ENCODE measurements at places on chromosomes 2 and 18. TPM values are rescaled to one million over a fixed set of nuclear protein-coding genes. Genes with fewer than 3 reads are reported as not detected.

GRCh38 chr2:230505162-230505561 lies 89.2 kb downstream of the SP100 start:
- no peak for DNase-seq

DNA sequence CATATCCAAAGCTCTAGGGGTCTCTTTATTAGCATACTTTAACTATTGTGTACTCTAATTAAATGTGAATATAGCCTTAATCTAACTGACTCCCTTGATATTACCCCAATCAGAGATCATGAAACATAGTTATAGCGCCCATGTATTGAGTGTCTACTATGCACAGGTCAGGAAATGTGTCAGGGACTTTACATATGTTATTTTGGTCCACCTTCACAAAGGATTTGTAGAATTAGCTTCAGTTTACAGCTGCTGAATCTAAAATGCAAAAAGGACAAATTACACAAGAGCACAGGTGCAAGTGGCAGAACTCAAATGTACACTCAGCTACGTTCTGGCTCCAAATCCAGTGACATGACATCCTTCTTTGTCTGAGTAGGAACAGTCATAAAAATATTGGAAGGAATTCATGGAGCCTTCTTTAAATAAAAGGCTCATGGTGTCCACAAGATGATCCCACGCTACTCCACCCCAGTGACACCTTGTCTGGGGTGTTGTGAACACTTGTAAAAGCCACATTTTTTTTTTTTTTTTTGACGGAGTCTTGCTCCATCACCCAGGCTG lies 38.7 kb upstream of the ATL2 start:
- no peak for DNase-seq

DNA sequence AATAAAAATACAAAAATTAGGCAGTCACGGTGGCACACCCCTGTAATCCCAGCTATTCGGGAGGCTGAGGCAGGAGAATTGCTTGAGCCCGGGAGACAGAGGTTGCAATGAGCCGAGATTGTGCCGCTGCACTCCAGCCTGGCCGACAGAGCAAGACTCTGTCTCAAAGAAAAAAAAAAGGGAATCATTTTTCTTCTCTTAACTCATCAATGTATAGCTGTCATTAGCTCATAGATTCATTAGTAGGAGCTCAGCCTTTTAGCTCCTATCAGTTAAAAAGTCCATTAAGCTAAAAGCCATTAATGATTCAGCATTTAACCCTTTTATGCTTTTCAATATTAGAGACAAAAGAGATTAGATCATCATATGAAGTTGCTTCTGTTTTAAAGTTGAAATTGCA lies 5.8 kb upstream of the NBAS start:
- no peak for DNase-seq

DNA sequence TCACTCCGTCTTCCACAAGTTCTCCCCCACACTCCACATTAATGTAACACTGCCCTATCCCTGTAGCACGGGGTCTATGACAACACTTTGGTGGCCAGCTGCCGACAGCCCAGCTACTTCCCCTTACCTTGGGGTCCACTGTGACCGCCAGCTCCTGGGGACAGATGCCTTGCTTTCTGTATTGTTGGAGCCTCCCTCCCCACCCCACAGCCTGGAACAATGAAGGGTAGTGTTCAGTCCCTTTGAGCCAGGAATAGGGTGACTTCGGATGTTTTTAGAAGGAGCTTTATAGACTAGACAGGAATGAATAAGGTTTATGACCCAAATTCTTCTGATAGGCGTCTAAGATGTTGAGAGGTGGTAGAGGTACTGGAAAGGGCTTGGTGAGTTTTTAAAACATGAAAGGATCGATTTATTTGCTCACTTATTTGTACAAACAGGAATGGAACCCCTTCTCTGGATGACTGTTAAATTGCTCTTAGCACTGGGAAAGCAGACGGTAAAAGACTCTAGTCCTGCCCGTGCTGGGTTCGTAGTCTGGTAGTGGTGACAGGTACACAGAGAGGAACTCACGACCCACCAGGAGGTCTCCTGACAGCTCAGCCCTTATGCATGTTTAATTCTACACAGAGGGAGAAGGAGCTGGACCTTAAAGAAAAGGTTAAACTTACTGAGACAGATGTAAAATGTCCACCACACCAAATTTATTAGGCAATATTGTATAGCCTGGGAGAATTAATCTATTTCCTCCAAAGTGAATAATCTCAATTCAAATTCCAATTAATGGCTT lies 90.9 kb downstream of the MYCN start:
- DNase-seq: no peak

DNA sequence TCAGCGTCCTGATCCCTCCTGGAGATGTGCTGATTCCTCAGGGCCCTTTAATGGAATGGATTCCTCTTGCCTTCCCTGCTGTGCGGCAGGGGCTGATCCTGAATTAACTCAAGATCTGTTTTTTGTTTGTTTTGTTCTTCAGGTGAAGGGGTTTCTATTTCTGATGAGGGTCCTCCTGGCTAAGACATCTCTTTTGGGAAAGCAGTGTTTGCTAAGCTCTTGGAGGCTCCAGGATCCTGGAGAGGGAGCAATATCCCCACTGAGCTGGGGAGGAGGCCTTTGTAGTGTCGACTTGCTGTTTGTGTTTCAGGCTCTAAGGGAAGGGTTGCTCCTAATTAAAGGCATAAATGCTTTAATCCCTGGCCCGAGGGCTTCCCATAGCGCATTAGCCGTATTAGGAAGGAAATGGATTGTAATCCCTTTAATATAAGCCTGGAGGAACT lies 65.3 kb upstream of the FOXI3 start:
- no peak for DNase-seq

DNA sequence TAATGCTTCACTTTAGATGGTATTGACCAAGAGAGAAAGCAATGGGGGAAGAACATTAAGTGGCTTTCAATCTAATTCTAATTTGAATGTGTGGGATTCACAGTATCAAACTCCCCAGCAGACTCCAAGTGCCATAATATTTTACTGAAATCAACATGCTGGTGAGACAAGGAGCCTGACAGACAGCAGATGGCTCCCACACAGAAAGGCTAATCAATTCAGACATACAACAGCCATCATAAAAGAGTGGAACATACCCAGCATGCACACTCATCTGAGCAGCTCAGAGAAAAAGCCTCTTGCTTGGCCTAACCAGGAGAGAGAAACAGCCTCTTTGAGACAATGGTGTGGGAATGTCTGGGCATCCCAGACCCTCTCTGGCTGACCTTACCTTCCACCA lies 186.5 kb upstream of the SKOR2 start:
- DNase-seq: no peak

DNA sequence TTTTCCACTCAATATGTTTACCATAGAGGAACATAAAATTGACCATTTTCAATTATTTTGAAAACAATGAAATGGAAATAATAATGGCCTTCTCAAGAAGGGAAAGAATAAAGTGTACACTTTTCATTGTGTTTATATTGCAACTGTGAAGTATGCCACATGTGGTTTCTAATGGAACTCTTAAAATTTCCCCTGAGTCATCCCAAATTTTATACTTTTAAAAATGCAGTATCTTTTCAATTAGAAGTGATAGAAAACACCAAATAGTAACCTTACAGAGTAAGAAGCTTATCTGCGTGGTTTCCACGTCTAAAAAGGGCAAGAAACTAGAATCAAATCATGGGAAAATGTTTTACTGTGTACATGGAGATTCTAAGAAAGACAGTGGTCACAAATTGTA lies 70.0 kb downstream of the SCG2 start:
- peak; percentile 23 for DNase-seq

DNA sequence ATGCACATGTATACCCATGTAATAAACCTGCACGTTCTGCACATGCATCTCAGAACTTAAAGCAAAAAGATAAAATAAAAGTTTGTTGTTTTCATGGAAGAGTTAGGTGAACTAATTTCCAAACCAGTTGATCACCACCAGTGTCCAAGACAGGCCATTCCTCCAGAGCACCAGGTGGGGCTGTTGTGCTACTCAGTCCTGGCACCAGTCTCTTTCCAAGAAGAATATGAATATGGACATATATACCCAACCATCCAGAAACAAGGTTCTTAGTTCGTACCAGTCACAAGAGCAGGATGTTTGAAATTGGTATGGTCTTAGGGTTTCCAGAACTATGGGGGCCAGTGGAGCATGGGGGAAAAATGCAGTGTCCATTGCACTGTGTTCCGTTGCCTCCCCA lies 17.2 kb upstream of the TNP1 start:
- DNase-seq: no peak

DNA sequence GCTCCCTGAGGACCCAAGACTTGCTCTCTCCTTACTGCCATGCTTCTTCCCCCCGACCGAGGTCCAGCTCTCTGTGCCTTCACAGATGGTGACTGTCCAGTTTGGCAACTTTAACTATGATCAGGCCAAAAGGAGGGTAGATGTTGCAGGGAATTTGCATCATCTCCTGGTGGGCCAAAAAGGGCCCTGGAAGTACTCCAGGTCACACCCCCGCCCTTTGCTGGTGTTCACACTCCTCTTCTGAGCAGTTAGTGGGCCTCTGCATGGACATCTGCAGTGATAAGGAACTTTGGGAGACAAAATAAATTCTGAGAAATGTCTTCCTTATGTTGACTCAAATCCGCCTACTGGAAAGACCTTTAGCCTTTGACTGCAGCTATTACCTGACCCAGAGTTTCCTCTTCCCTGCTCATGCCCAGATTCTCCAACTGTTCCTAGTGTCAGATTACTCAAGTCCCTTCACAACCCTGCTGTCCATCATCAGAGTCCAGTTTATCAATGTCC lies 234.4 kb downstream of the LOXHD1 start:
- DNase-seq: no peak

Gene PLGLB2
- total RNA-seq: 0.47 TPM

GRCh38 chr2:163682695-163683094 lies 53.1 kb downstream of the FIGN start:
- peak; percentile 9 for DNase-seq

DNA sequence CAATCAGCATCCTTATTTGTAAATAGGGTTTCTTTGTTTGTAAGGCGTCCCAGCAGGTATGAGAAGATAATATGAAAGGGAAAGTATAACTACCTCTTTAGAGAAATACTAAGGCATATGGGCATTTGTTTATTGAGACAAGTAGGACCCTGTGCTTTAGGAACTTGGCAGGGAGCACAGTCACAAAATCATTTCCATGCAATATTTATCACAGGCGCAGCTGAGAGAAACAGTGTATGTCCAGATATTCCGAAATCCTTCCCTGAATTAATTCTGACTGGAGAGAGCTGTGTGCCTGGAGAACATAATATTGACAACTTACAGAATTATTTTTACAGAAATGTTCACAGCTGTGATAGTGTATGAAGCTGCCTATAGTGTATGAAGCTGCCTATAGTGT lies 416.7 kb downstream of the THSD7B start:
- no peak for DNase-seq

GRCh38 chr2:121529439-121530211 lies 1.1 kb upstream of the RNU4ATAC start:
- no peak for DNase-seq

Gene FAM237A
- total RNA-seq: not detected

DNA sequence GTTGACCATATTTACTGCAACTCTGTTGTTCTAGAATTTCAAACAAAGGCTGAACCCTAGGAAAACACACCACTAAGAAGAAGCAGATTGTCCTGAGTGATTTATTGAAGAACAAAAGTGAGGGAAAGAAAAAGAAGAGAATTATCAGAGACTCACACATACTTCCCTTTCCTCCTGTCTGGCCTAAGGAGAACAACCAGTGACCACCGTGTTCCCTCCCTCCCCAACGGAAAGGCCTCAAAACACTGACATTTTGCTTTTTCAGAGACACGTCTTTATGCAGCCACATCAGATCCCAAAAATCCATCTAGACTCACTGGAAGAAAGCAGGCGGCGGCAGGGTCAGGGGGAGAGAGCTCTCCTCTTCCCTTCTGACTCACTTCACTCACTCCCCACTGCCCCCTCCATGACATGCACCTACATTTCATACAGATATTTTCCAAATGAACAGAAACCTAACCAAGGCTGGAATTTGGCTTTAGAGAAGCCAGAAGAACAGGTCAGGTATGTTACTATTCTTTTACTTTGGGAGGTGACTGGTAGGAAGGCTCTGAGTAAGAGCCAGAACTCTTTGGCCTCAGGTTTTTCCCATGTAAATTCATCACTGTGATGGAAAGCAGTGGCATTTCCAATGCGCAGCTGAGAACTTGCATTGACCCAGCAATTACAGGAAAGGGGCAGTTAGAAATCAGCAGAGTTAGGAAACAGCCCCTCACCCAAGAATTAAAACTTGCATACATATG lies 169.9 kb downstream of the BCL11A start:
- no peak for DNase-seq

DNA sequence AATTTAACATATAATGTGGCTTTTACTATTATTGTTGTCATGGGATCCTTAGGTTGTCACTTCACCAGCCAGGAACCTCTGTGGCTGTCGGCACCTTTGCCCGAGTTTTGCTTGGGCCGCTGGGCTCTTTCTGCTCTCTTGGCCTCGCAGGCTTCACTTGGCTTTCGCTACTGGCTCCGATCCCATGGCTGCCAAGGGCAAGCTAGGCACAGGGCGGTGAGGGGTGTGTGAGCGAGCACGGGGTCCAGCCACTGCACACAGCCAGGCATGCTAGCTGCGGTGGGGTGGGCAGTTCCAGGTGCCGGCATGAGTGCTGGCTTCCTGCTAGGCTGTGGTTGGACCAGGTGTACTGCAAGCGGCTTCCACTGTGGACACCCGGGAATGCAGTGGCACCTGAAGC lies 23.4 kb upstream of the RAPGEF4 start:
- DNase-seq: no peak

- no peak for DNase-seq
Observed at GRCh38 chr2:227472265-227473121, 537 bp downstream of the AGFG1 start.

Gene KCNG2
- total RNA-seq: not detected

DNA sequence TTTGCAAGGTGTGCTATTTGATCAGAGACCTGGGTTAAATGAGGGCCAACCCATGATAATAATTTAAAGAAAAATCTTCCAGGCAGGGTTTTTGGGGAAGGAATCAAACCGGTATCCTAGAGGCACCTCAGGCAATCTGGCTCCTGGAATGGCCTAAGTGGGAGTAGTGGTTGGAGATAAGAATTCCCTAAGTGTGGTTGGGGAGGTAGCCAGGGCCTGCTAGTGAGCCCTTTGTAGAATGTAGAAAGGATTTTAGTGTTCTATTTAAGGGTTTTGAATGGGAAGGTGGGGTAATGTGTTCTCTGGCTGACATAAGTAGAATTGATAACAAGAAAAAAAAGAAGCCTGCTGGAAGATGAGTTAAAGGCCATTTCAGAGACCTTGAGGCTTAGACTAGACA lies 422.2 kb downstream of the XIRP2 start:
- DNase-seq: no peak
